Endothelial cell (in vitro differentiated cells): ENCODE measurements at places on chromosomes 4 and X. TPM values are rescaled to one million over a fixed set of nuclear protein-coding genes. Genes with fewer than 3 reads are reported as not detected.

Gene GBA3
- not detected for total RNA-seq

Gene COPS4
- 32.2 TPM for total RNA-seq

Gene SMIM43
- 19.8 TPM for total RNA-seq

Gene NXF3
- 1.3 TPM for total RNA-seq

Gene SEC24D
- 70.4 TPM for total RNA-seq

Gene NRK
- 1.8 TPM for total RNA-seq

DNA sequence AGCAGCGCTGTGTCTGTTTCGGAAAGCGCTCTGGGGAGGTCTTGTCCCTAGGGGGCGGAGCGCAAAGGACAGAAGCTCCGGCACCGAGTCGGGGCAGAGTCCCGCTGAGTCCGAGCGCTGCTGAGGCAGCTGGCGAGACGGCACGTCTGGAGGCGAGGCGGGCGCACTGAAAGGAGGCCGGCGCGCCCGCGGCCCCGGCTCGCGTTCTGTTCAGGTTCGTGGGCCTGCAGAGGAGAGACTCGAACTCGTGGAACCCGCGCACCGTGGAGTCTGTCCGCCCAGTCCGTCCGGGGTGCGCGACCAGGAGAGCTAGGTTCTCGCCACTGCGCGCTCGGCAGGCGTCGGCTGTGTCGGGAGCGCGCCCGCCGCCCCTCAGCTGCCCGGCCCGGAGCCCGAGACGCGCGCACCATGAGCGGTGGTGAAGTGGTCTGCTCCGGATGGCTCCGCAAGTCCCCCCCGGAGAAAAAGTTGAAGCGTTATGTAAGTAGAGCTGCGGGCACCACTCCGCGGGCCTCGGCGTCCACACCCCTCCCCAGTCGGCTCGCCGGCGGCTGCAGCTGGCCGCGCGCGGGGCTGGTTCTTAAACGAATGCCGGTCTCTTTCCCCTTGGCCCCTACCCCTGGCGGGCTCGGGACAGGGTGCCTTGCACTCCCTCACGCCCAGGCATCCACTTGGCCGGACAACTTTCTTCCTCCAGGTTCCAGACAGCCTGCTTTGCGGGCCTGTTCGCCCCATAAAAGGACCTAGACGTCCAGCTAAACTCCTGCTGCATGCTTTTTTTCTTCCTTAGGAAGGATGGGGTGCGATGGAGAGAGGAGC lies at the start of gene GAB1:
Gene GAB1 (plus strand): TSS at position 96 of the 819 bp plus-strand sequence. CDS start 313 bp downstream, at position 409.
- H3K4me1 ChIP-seq = peaks cover 18% of the 10 kb centered on the region
- H3K4me3 ChIP-seq = peak within 1 kb of the TSS; percentile 99
- peaks cover 8% of the 10 kb centered on the region for H3K27me3 ChIP-seq
- peak; percentile 71 for DNase-seq

DNA sequence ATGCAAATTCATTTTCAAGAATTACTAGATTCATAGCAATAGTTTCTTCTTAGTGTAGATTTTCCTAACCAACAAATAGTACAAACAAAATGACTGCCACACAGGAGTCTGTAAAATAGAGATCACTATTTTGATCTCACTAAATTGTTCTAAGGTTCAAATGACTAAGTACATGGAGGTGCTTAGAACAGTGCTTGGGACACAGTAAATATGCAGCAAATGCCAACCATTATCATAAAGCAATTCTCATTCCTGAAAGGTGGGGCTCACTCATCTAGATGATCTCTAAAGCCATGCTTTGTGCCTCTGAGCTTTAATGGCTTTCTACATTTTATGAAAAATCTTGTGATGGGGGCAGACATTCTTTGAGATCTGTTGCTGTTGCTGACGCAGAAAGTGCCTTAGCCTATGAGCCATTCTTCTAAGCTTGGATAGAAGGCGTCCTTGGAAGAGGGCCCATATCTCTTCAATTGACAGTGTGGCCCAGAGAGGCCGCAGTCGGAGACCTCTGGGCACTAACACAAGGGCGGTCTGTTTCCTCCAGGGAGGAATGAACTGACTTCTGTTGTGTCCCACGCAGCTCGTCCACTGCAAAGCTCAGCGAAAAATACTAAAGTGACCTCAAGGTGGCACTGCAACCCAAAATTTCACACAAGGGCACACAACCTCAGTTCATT lies 23.5 kb downstream of the TLR10 start:
- H3K4me3 ChIP-seq = no peak overlapping the region
- H3K4me1 ChIP-seq = no peaks in the 10 kb centered on the region
- peaks cover 3% of the 10 kb centered on the region for H3K27me3 ChIP-seq
- peak; percentile 68 for DNase-seq
- H3K27ac ChIP-seq = no peak overlapping the region

DNA sequence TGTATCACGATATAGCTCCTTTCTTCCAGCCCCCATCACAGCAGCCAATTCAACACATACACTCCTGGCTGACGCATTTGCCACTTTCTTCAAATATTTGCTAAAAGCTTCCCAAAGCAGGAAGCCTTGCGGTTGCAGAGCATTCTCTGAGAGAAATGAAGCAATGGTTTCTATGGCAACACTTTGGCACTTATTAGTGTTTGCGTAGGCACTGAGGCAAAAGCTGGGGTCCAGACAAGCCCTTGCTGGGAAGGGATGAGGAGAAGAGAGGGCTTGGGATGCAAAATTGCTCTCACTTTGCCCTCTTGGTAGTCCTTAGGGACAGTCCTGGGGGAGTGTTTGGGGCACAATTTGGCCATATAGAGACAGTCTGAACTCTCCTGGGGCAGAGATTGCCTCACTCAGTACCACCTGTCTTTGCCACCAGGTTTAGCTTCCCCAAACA lies 55.0 kb upstream of the PAK3 start:
- no peaks in the 10 kb centered on the region for H3K4me1 ChIP-seq
- no peak overlapping the region for H3K27ac ChIP-seq
- no peaks in the 10 kb centered on the region for H3K36me3 ChIP-seq
- peaks cover 2% of the 10 kb centered on the region for H3K27me3 ChIP-seq

DNA sequence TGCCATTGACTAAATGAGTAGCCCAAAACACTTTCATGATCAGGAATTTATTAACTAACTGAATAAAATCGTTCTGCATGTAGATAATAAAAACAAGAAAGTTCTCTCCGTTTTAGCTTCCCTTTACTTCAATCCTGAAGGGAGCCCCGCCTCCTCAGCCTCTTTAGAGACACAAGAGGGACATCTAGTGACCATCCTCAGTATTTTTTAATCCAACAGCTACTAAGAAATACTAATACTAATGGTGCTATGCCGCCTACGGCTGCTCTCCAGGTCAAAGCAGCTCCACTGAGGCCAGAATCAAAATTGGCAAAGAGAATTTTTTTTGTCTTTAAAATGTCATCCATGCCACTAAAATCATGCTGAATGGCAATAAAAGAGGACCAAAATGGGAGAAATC lies 3.2 kb upstream of the PCDH19 start:
- no peak overlapping the region for H3K27ac ChIP-seq
- no peak for DNase-seq
- peaks cover under 1% of the 10 kb centered on the region for H3K27me3 ChIP-seq
- H3K4me3 ChIP-seq = peak overlapping the region; percentile 74
- peaks cover 42% of the 10 kb centered on the region for H3K4me1 ChIP-seq
- peaks cover under 1% of the 10 kb centered on the region for H3K36me3 ChIP-seq

- DNase-seq = no peak
- peaks cover 3% of the 10 kb centered on the region for H3K36me3 ChIP-seq
- H3K4me3 ChIP-seq = no peak overlapping the region
- no peaks in the 10 kb centered on the region for H3K27me3 ChIP-seq
These were observed 332.6 kb downstream of the DTHD1 start for GRCh38 chr4:36614011-36614410.

GRCh38 chr4:6154875-6155274 lies 45.5 kb downstream of the JAKMIP1 start:
- no peak for DNase-seq
- no peak overlapping the region for H3K27ac ChIP-seq
- peaks cover 43% of the 10 kb centered on the region for H3K4me1 ChIP-seq
- no peaks in the 10 kb centered on the region for H3K36me3 ChIP-seq
- H3K27me3 ChIP-seq = peaks cover 7% of the 10 kb centered on the region

DNA sequence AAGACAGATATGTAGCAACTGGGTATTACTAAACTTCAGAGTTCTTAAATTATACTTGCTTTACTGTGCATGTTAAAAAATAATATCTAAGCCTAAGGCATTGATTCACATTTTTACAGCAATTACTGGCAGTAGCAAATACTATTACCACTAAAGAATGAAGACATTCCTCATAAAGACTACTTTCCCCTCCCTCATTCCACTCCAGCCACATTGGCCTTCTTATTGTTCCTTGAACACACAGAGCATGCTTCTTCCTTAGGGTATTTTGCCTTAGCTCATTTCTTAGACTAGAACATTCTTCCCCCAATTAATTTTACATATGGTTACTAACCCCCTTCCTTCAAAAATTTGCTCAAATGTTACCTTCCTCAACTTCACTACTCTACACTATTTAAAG lies 717.0 kb downstream of the CCSER1 start:
- H3K4me3 ChIP-seq = no peak overlapping the region
- no peaks in the 10 kb centered on the region for H3K36me3 ChIP-seq
- H3K27me3 ChIP-seq = no peaks in the 10 kb centered on the region
- DNase-seq = no peak

DNA sequence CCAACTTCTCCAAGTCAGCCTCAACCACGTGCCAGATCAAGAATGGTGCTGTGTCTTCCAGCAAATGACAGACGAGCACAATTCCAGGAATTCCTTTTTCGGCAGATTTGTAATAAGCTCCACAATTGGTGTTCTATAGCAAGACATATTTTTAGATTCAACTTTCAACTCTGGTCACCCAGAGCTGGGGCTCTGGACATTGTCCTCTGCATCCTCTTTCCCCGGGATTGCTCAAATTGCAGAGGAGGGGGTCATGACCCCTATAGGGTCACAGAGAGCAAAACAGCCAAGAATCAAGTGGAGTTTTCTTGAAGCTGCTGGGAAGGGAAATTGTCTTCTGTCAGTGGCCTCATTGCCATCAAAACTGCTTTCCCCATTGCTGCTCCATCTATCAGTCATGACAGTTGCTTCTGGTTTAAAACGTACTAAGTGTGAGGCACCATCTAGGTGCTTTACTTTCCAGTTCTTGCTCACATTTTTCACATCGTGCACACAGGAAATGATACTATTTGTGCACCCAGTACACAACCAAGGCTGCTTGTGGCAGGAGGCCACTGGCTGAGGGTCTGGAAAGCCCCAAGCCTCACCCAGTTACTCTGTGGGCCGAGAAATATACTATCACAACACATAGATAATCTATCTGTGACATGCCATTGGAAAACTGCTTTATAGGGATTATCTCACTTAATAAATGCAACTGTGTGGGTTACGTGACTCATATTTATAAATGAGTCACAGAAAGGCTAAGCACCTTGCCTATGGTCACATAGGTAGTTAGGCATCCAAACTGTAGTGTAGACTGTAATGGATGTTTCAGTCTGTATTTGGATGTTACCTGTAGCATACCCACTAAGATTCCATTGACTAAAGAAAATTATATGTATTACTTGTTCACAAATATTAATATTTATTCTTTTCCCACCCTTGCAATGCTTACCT lies 91.7 kb upstream of the PHOX2B start:
- DNase-seq = no peak
- H3K27me3 ChIP-seq = peaks cover 1% of the 10 kb centered on the region
- peaks cover 2% of the 10 kb centered on the region for H3K4me1 ChIP-seq
- H3K4me3 ChIP-seq = no peak overlapping the region
- no peaks in the 10 kb centered on the region for H3K36me3 ChIP-seq

DNA sequence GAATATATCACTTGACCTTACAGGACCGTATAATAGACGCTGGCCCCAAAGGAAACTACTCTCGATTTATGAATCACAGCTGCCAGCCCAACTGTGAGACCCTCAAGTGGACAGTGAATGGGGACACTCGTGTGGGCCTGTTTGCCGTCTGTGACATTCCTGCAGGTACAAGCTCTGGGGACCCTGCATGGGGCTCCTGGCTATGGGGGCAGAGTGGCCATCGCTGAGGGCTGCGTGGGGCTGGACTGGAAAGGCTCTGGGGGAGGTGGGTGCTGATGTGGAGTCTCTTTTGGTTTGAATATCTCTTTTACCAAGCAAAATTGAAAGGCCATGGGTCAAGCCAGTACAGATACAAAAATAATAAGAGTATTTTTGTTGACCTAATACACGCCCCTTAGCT lies 33.9 kb downstream of the NELFA start:
- DNase-seq = no peak
- no peak overlapping the region for H3K27ac ChIP-seq
- H3K4me1 ChIP-seq = no peaks in the 10 kb centered on the region
- peaks cover 10% of the 10 kb centered on the region for H3K27me3 ChIP-seq

- DNase-seq = peak; percentile 38
- peaks cover 8% of the 10 kb centered on the region for H3K4me1 ChIP-seq
- no peaks in the 10 kb centered on the region for H3K36me3 ChIP-seq
These were observed 83.9 kb upstream of the SPANXB1 start for GRCh38 chrX:140918398-140919038.

GRCh38 chr4:80252427-80252826 lies 14.0 kb upstream of the FGF5 start:
- peaks cover 3% of the 10 kb centered on the region for H3K27me3 ChIP-seq
- no peak overlapping the region for H3K27ac ChIP-seq
- H3K4me1 ChIP-seq = no peaks in the 10 kb centered on the region
